ENCODE measurements at places on chromosomes 7 and 10.

DNA sequence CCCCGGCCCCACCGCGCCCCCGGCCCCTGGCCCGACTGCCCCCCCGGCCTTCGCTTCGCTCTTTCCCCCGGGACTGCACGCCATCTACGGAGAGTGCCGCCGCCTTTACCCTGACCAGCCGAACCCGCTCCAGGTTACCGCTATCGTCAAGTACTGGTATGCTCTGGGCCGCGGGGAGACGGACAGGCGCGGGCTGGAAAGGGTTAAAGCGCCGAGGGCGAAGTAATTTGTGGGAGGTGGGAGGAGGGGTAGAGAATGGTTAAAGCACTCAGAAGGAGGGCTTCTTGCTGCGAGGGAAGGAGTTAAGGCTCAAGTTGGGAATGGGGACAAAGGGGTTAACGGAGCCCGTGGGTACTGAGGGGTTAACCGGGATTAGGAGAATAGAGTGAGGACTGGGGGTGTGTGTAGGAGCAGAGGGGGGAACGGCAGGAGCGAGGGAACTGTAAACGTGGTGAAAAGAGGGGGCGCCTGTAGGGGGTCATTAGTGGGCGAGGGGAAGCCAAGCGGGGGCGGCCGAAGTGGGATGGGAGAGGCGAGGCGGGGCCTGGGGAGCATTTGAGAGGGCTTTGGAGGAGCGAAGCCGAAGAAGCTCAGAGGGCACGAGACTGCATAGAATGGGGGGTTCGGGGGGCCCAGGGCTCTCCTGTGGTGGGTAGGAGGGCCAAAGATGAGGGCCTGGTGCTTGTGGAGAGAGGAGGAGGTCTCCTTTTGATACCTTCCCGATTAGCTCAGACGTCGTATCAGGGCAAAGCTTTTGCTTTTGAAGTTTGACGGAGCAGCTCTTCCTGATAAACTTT lies 605 bp downstream of the SUFU start:
- peak; percentile 41 for DNase-seq

- peak; percentile 52 for DNase-seq
Measured at GRCh38 chr10:92690211-92690914, 608 bp downstream of the HHEX start.

DNA sequence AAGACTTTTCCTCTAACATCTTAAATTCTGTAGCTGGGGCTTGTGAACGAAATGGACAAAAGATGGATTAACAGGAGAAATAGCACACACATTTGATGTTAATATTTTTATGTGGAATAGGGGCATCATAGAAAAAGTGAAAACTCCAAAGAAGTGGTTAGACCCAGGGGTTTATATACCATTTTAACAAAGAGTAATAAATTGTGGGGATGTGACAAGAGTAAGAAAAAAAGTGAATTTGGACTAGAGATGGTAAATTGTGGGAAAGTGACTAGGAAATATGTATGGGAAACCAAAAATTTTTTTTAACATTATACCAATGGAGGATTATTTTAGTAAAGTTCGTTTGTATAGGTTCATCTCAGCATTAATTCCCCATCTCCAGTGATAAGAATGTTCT lies 8.2 kb downstream of the SLC39A12 start:
- DNase-seq, result no peak

- no peak for DNase-seq
Measured at GRCh38 chr7:130387628-130388403, 7.5 kb downstream of the CPA1 start.

DNA sequence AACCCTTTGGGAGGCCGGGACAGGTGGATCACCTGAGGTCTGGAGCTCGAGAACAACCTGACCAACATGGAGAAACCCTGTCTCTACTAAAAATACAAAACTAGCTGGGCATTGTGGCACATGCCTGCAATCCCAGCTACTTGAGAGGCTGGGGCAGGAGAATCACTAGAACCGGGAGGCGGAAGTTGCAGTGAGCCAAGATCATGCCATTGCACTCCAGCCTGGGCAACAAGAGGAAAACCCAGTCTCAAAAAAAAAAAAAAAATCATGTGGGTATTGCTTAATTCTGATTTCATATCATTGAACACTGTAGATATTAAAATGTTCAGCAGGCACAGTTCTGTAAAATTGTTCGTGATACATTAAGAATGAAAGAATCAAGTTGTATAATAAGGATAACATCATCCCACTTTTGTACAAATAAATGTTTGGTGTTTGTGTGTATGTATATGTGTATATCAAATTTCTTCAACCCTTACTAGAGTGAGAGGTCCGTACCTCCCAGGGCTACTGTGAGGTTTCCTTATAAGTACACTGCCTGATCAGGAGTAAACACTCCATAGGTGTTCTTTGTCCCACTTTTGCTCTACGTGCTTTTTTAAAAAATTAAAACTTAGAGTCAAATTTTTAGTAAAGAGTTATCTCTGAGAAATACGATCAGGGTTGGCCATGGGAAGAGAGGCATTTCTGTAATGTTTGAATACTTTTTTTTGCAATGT lies 31.7 kb downstream of the PLEKHS1 start:
- DNase-seq, result no peak

GRCh38 chr10:71390921-71391690 lies 5.6 kb upstream of the CDH23 start:
- DNase-seq, result no peak

DNA sequence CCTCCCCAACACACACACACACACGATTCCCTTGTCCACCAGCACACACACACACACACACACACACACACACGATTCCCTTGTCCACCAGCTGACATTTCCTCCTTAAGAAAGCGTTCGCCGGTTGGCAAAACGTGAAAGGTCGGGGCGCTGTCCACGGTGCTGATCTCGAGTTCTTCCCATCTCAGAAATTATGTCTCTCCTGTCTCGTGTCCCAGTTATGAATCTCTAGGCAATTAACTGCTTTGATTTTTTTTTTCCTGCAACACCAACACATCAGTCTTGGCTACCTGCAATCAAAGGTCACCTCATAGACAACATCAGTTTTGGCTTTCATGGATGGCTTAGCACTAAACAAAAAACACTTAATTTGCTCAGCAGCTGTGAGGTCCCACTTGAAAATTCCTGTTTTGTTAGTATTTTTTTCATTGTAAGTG lies 1.9 kb downstream of the INA start:
- peak; percentile 14 for DNase-seq

DNA sequence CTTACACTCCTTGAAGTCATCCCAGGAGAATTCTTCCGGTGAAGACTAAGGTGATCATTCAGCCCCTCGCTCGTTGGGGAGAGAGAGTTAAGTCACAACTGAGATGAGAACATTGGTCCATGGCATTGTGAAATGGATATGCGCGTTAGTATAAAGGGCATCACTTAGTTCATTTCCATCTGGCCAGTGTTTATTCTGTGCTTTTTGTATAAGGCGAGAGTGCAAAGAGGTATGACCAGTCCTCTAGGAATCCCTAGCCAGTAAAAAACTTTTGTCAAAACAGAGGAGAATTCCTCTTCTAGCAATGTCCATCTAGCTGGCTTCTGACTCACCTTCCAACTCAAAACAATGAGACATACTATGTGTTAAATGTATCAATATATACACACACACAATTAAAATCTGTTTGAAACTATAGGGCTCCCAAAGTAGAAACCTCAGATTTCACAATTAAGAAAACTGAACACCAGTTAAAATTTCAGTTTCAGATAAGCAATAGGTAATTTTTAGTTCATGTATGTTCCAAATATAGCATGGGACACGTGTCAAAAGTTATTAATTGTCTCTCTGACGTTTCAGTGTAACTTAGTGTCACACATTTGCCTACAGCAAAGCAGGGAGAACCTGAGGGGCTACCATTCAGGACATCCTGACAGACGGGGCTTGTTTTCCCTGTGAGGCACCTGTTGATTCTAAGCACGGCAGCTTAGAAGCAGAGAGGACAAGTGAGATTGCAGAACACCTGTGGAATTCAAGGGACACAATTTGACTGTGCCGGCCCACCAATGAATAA lies 158.9 kb downstream of the KLF6 start:
- no peak for DNase-seq

DNA sequence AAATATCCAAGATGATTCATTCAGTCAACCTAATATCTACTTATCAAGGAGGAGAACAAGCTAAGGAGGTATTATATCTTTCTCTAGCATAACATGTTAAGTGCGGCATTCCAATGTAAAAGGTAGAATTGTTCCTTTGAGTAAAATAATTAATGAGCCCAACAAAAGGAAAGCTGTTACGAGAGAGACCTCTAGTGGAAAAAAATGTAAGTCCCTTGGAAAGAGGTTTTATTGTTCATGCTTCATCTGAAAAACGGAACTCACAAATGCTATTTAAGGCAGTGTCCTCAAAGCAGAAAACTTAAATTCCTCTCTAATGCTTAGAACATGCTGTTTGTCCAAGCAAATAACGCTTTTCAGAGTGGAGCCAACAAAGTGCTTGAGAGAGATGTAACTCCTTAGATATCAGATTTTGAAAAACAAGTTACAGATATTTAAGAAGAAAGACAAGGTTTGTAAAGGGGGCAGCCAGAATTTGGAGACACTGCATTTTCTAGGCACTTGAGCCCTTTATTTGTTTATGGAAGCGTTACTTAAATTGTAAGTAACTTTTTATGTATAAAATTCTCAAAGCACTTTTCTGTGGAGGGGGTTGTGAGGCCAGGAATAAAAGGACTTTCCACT lies 119.9 kb downstream of the TFEC start:
- peak; percentile 34 for DNase-seq

- peak; percentile 6 for DNase-seq
Measured at GRCh38 chr10:4770801-4771553, 55.0 kb upstream of the AKR1E2 start.

GRCh38 chr10:88505680-88506215 lies 77.4 kb downstream of the RNLS start:
- DNase-seq, result no peak

DNA sequence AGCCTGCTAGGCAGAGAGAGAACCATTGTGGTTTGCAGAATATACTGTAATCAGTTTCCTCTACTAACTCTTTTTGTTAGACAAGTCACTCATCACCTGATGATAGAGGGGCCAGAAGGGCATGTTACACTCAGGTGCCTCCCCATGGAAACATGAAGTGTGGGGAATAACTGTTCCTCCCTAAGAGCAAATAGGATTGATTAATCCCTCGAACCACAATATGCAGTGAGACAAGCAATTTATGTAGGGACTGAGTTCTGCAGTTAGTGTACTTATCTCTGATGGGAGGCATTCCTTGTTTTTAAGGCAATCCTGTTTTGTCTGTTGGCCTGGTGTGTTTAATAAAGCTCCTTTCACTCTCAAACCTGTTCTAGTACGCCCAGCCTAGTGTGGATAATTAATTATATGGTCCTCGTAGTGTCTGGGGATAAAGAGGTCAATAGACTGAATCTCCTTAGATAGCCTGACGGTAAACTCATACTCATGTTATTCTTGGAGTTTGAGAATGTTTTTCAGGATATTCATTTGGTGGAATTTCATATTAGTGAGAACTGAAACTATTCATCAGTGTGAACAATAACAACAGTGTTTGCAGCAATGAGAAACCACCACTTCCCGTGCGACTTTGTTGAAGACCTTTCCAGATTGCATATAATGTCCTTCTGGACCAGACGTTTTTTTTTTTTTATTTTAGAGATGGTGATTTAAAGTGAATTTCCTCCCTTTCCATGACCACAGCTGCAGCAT lies 344.8 kb upstream of the FZD8 start:
- DNase-seq, result no peak

DNA sequence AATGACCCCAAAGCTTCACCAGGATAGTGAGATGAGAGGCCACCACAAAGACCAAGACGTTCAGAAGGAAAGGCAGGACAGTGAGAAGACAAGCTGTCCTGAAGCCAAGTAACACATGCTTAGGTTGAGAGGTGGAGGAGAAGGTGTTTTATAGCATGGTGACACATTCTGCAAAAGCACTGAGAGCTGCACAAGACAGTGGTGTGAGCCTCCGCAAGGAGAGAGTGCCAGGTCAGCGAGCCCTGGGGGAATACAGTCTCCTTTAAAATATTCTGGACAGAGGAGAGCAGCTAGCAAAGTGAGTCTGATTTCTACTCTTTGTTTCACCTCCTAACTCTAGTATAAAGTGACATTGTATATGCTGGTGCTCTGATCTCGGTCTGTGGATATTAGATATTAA lies 68.0 kb upstream of the VKORC1L1 start:
- no peak for DNase-seq

GRCh38 chr7:38274486-38274885 lies 1.1 kb upstream of the TARP start:
- DNase-seq, result peak; percentile 27

DNA sequence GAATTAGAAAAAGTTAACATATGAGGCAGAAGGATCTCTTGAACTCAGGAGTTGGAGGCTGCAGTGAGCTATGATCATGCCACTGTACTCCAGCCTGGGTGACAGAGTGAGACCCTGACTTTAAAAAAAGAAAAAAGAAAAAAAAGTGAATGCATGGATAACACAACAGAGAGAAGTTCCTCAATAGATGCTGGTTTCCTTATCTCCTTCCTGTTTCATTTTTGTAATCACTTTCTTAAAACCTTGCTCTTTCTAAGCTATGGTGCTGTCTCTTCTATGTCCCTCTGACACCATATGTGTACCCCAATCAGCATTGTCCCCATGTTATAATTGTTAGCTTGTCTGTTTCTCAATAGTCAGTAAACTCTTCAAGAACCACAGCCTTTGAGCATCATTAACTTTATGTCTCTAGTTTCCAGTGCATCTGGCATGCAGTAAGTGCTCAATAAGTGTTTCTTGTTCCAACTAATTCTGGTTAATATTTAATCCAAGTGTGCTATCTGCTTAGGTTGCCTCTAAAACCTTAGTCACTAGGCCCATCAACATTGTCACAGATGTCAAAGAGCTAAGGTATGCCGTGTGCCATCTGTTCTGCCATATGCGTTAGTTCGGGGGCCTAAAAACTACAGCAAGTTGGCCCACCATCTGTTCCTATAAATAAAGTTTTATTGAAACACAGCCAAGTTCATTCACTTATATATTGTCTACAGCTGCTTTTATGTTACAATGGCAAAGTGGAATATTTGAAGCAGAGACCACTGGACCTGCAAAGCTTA lies 36.2 kb downstream of the MPP7 start:
- DNase-seq, result no peak

DNA sequence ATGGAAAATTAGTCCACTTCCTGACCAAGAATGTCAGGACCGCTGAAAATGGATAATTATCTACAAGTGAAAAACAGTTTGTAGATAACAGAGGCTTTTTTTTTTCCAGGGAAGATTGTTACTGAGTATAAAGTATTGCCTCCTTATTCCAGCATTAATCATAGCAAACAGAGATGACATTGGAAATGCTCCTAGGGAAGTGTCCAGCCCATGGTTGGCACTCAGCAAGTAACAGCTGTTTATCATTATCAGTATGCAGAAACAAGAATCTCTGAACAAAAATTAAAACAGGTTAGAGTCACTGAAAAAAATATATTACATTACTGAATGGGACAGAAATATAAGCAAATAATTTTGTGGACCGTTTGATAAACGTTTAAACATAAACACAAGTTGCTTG lies 14.6 kb downstream of the FGL2 start:
- no peak for DNase-seq

DNA sequence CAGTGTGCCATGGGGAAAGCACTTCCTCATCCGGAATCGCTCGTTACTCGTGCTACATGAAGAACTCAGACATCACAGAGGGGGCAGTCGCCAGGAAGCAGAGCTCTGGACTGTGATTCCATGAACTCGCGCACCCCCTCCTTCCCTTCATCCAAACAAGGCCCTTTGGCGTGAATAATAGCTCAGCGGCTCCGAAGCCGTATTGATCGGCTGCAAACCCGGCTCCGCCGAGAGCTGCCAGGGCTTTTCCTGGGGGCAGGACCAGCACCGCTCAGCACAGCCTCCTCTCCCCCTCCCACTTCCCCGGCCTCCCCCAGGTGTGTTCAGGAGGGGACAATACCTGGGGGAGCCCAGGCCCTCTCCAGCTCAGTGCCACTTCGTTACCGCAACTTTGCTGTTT lies 129.0 kb upstream of the TCF7L2 start:
- no peak for DNase-seq

- no peak for DNase-seq
Measured at GRCh38 chr10:59037018-59037389, 139.4 kb upstream of the PHYHIPL start.
